ENCODE measurements at places on chromosomes 12 and 14.

- no peak for DNase-seq
Measured at GRCh38 chr12:21934173-21934572, 7.1 kb downstream of the ABCC9 start.

DNA sequence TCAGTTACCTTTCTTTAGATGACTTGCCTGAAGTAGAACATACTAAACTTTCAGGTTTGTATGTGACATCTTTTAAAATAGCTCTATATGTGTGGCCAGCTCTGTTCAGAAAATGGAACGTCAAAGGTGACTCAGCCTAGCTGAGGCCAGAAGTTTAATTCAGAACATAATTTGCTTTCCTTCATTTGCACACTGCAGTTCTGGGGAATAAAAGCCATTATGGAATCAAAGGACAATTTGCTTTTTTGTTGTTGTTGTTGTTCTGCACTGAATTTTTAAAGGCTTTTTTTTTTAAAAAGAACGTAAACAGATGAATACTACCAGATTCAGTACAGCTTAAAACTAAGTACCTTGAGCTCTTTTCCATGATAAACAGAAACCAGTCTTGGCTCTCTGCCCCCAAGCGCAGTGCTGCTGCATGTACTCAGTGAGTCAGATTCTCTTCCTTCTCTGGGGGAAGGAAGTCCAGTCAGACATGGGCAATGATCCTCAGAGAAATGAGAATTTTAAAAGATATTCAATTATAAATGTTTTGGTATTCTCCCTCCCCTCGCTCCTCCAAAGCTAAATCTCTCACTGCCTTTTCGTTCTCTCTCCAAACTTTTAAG is 644.2 kb downstream of the NOVA1 start:
- DNase-seq: no peak

GRCh38 chr12:107133462-107133861 is 40.1 kb upstream of the CRY1 start:
- DNase-seq: no peak

DNA sequence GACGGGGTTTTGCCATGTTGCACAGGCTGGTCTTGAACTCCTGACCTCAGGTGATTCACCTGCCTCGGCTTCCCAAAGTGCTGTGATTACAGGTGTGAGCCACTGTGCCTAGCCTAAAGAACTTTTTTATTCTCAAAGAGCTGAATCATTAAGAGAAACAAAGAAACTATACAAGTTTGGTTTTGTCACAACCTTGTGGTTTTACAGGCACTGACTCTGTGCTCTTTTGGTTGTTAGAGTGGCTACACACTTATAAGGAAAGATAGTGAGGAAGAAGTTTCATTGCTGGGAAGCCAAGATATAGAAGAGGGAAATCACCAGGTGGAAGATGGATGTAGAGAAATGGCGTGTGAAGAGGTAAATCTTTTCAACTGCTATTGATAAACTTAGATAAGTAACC is 10.1 kb upstream of the DNAH10 start:
- DNase-seq: no peak

- no peak for DNase-seq
Measured at GRCh38 chr12:31984806-31985591, 25.8 kb downstream of the RESF1 start.
